ENCODE measurements at places on chromosomes 2 and 18.

DNA sequence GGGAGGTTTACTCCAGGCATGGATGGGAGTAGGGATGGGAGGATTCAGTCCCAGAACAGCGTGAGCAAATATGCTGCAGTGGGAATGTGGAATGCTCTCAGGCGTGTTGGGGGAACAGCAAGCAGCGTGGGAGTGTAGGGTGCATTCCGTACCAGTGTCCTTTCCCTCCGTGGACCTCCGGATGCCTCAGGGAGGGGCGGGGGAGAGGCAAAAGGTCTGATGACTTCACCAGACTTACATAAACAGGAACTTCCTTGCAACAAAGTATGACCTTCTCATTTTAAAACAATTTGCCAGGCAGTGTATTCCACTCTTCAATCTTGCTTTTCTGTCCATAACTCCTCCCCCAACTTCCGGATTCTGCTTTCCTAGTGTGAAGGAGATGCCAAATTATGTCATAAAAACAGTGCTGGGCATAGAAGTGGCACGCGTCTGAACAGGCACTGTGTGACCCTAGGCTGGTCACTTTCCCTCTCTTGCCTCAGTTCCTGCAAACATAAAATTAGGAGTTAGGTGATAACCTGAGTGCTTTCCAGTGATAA, 36.9 kb downstream of the RPL37A start:
- DNase-seq = peak; percentile 95

GRCh38 chr2:161344692-161345091, 36.5 kb downstream of the PSMD14 start:
- DNase-seq = no peak

DNA sequence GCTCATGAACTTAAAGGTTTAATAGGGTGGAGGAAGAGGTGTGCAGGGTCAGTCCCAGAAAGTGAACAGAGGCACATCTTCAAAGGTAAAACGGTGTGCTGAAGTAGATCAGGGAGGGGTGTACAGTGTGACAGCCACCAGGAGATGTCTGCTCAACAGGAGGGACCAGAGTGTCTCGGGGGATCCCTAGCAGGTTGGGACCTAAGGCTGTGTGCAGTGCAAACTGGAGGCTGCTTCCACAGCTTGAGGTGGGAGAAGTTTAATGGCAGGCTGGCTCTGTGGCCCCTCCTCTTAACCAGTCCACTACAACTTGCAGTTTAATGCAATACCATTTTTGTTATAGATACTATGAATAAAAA, 33.2 kb downstream of the PLA2R1 start:
- no peak for DNase-seq

- DNase-seq = no peak
These were observed 324.6 kb upstream of the RND3 start for GRCh38 chr2:150812066-150812465.

DNA sequence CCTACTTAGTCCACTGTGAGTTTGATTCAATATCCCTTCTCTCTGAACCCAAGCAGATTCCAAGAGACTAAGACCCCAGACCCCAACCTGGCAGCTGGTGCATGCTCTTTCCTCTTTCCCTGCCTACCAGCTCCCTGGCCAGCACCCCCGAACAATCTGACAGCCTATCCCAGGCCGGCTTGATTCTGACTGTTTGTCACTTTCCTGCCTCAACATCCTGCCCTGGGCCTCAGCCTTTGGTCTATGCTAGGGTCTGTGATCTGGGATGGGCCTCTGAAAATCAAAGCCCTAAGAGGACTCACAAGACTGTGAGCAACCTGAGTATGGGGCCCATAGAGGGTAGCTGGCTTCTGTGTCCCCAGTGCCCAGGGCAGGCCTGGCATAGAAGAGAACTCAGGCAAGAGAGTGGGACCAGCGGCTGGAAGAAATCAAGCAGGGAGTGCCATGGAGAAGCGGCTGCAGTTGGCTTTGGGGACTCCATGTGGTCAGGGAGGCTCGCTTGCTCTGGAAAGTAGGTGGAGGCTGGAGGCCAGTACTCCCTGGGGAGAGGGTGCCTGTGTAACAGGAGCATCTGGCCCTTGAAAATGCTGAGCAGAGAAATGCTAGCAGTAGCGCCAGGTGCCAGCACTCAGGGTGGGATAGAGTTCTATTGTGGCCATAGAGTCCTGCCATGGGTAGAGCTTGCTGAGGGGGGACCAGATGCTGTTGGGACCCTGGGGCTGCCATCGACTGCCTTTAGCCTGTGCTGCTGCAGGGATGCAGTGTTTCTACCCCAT, 343.9 kb downstream of the DYSF start:
- DNase-seq = no peak

- DNase-seq = peak; percentile 100
These were observed 10.4 kb upstream of the KCNE4 start for GRCh38 chr2:223041527-223042109.

DNA sequence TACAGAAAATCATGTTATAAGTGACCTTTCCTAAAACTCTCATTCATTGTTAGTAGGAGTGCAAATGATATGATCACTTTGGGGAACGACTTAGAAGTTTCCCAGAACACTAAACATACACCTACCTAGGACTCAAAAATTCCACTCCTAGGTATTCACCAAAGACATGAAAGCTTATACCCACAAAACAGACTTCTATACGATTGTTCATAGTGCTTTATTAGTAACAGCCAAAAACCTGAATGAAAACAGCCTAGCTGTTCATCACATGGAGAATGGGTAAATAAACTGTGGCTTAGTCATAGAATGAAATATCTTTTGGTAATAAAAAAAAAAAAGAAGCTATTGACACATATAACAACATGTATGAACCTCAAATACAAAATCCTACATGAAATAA, 8.8 kb downstream of the NOL10 start:
- no peak for DNase-seq

GRCh38 chr2:51027968-51028367, 4.0 kb downstream of the NRXN1 start:
- no peak for DNase-seq
